ENCODE measurements at places on chromosomes 6 and 20. TPM values are rescaled to one million over a fixed set of nuclear protein-coding genes. Genes with fewer than 3 reads are reported as not detected.

HRH3 gene
- 0.82 TPM for total RNA-seq

STXBP5 gene
- total RNA-seq = 138 TPM

RNF39 gene
- not detected for total RNA-seq

XKR7 gene
- total RNA-seq = 9.8 TPM

SERINC1 gene
- 746 TPM for total RNA-seq

KIAA0408 gene
- total RNA-seq = 107 TPM

TAAR1 gene
- total RNA-seq = not detected

- no peak for DNase-seq
These were observed 36.3 kb downstream of the BANF2 start for GRCh38 chr20:17735959-17736621.

- DNase-seq = no peak
These were observed 45.0 kb downstream of the GNAS start for GRCh38 chr20:58897488-58897887.

DNA sequence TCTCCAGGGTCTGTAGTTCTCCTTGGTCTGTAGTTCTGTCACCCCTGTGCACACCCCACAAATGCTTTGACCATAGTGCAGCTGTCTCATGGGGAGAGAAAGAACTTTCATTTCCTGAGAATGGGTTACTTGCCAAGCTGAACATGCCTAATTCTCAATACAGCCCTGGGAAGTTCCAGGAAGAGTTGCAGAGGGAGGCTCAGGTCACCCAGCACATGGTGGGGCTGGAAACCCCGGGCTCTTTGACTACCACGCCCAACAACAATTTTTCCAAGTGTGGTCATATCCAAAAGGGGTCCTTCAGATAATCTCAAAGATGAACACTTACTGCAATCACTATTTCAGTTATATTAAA is 2.2 kb upstream of the PTPRA start:
- DNase-seq = no peak

- no peak for DNase-seq
These were observed 50.9 kb downstream of the JARID2 start for GRCh38 chr6:15296735-15297134.

DNA sequence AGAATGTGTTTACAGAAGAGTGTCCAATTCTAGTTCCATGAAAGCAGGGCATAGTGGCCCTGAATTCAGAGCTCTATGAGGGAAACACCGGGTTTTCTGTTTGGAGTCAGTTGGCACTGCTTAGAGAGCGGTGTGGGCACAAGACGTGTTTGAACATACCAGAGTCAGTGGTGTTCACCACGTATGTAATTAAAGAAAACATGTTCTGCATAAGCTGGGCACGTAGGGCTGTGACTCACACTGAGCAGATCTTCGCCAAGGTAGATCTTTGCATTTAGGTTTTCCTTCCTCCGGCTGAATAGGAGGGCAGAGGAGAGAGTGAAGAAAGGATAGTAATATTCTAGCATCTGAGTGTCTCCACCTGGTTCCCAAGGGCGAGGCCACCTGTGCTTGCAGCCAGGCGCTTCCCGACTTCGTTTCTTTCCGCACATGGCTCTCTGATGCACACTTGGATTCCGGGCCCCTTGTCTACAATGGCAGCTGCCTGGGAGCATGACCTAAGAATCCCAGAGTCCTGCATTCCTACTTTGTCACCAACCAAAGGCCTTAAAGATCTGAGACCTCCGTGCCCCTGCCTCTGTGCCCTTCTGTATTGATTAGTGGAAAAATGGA is 136.2 kb downstream of the ERMARD start:
- no peak for DNase-seq

DNA sequence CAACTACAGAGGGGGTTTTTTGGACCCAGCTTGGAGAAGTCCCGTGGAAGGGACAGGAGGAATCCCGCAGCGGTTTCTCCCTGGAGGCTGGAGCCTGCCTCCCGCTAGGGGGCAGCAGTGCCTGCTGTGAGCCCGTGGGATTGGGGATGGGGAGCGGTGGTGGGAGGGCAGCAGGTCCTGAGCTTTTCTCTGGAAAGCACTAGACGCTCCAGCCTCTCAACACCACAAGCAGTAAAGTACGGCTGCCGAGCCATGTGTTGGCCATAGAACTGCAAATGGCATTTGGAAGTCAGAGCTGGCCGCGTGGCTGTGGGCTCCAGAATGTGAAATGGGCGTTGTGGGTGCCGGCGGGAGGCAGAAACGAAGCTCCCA is 47.8 kb downstream of the GMPR start:
- peak; percentile 69 for DNase-seq

GRCh38 chr20:19205981-19206396 is 6.5 kb upstream of the SLC24A3 start:
- peak; percentile 31 for DNase-seq

DNA sequence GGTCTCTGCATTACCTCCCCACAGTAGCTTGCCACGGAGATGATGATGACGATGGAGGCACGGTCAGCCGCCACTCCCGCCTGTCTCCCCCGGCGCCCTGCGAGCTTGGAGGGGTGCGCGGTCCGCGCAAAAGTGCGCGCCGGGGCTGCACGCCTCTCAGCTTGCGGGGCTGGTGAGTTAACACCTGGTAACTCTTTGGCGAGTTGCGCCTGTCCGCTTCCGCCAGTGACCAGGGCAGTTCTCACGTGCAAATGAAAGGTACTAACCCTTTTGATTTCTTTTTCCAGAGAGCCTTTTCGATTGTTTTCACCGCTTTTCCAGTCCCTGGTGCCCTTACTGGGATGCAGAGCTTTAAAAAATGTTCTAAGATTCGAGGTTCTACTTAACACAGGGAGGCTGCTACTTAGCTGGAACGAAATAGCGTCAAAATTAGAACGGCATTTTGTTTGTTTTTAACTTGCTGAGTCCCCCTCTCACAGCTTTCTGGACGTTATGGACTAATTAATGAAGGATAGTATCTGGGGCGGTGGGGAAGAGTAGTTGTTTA is 6.2 kb downstream of the GRIK2 start:
- no peak for DNase-seq

DNA sequence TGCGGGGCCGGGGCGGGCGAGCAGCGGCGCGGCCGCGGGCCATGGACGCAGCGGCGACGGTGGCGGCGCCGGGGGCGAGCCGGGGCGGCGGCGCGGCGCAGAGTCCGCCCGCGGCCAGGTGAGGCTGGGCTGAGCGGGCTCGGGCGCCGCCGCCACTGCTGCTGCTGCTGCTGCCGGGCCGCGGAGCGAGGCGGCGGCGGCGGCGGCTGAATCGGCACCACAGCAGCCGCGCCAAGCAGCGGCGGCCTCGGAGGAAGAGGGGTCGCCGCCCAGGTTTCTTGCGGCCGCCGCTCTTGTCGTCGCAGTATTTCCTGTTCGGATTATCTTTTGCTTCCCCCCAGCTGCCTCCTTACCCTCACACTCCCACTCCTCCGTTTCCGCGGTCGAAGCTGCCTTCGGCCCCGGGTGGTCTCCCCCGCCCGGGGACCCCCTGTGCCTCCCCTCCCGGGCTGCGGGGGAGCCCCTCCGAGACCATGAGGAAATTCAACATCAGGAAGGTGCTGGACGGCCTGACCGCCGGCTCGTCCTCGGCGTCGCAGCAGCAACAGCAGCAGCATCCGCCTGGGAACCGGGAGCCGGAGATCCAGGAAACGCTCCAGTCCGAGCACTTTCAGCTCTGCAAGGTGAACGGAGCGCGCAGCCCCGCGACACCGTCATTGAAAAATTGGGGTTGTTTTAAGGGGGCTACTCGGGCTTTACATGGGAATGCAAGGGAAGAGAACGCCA is at the start of gene STXBP5:
TSS of gene STXBP5 (plus strand) at position 358 of the 726 bp plus-strand sequence. CDS start at position 474, 116 bp downstream.
- DNase-seq = peak; percentile 10

DNA sequence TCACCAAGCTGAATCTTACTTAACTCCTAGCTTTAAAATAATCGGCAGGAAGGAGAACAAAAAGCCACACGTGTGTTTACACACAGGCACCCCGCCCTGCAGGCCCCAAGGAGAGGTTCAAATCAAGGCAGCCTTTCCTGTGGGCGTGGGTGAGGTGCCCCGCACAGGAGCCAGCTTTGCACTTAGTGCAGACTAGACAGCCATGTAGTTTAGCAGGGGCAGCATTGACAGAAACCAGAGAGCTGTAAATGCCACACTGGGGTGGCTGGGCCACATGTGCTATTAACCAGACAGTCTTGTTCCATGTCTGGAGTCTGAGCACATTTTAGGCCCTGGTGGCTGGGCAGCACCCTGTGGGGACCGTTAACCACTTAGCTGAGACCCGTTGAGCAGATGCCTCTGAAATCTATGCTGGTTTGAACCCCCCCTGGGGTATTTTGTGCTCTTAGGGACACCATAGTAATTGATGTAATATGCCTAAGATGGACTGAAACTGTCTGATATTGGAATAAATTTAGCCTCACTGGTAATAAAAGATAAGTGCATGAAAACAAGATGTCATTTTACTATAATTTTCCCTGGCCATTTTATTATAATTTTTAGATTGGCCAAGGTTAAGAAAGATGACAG is 106.4 kb upstream of the KCNG1 start:
- DNase-seq = no peak

DNA sequence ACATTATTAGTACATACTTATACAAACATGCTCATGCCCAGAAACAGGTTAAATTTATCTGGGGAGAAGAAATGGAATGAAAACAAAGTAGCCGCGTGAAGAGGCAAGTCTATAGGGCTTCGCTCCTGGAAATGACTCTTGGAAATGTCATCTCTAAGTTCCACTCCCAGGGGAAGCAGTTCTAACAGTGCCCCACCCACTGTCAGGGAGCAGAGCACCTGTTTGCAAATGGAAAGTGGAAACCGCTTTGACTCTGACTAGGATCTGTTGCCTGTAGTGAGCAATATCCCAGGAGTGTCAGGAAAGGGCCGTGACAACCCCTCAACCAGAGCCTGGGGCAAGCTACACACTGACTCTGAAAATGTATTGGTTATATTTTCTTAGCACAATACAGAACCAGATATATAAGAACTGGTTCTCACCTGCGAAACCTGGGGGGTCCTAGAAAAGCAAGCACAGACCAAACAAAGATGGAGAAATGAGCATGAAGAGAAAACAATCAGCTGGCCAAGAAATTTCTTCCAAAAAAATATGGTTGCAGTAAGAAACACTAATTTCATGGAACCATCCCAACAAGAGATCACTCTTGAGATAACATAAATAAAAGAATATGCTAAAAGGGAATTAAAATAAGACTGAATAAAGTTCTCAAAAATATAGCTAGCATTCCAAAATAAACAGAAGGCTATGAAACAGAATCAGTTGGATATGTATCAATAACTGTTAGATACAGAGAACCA is 47.5 kb upstream of the CRISP1 start:
- DNase-seq = no peak

DNA sequence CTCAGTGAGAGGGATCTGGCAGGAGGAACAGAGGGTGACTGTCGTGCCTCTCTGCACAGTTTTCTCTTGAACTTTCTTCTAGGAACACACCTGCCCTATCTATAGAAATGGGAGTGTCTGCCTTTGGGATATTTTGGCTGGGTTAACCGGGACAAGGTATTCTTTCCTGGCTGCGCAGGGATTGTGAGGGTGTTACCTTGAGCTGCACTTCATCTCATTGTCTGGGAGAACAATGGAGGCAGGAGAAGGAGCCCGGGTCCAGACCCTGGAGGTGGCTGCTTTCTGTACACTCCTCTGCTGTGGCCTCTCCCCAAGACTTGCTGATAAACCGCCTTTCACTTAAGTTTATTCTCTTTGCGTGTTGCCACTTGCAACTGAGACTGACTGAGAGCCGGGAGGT is 192.8 kb downstream of the TBXT start:
- DNase-seq = no peak

DNA sequence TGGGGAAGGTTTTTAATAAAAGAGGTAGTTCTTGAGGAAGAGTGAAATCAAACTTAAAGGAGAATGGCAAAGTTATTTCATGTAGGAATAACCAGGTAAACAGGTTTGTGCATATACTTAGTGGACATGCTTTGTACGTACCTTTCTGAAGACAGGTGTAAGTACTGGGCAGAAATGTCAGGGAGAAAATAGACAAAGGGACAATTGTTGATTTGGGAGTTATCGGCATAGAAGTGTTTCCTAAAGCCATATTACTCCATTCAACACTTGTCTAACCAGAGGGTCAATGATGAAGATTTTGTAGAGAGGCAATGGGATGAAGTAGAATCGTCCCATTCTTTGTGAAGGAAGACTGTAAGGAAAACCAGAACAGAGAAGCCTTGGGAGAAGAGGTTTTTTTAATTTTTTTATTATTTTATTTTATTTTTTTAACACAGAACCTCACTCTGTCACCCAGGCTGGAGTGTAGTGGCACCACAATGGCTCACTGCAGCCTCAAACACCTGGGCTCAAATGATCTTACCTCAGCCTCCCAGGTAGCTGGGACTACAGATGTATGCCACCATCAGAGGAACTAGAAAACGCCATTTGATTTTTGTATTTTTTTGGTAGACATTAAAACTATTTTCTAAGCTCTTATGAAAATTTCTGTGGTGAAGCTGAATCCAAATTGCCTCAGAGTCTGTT is 18.0 kb downstream of the SMAP1 start:
- no peak for DNase-seq

DNA sequence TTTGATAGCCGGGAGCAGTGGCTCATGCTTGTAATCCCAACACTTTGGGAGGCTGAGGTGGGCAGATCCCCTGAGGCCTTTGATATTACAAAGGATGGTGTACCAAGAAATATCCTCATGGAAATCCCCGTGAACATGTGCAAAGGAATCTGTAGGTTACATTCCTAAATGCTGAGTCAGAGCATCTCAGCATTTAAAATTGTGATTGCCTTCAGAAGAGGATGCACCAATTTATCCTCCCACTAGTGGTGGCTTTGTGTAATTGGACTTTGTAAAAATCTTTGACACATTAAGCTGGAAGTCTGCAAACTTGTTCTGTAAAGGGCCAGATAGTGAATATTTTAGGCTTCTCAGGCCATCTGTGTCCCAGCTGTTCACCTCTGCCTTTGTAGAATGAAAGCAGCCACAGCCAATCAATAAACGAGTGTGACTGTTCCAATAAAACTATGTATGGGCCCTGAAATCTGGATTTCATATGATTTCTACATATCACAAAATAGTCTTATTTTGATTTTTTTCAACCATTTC is 11.8 kb downstream of the TMEM14B start:
- DNase-seq = no peak

- no peak for DNase-seq
These were observed 541.3 kb upstream of the BTBD3 start for GRCh38 chr20:11376420-11376819.

Data from frontal cortex (tissue), 4 donors.